Mesenchymal stem cell (in vitro differentiated cells and primary cell): ENCODE measurements at places on chromosomes 7 and 10.

DNA sequence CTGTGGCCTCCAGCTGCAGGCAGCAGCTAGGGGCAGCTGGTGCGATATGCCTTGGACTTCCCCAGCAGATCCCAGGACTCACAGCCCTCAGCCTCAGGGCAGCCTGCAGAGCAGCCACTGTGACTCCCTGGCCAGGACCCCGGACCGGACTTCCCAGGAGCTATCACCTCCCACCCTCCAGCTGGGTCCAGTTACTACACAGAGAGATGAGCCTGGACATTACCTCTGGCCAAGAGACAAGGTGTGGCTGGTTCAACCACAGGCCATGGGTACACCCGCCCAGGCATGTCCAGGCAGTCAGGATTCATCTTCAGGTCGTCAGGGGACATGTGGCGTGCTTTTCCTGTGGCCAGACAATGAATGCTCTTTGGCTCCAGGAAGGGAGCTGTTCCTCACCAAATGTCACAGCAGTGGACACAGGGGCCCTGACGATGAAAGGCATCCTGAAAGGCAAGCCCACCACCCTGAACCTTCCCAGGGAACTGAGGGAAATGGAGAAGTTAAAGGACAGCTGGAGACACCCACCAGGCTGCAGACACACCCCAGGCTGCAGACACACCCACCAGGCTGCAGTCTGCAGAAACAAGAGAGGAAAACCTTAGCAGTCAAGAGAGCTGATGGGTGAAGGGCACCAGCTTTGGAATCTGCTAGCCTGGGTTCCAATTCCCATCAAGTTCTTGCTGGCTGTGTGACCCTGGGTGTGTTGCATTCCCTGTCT is 25.8 kb upstream of the NANOS1 start:
- H3K27ac ChIP-seq: no peak overlapping the region
- no peaks in the 10 kb centered on the region for H3K36me3 ChIP-seq
- DNase-seq: no peak
- no peak overlapping the region for H3K4me3 ChIP-seq
- H3K4me1 ChIP-seq: peaks cover 5% of the 10 kb centered on the region
- peaks cover 8% of the 10 kb centered on the region for H3K27me3 ChIP-seq

- no peak for DNase-seq
- peaks cover 3% of the 10 kb centered on the region for H3K4me1 ChIP-seq
- no peak overlapping the region for H3K27ac ChIP-seq
- H3K27me3 ChIP-seq: no peaks in the 10 kb centered on the region
Measured at GRCh38 chr10:33506391-33506790, 171.9 kb upstream of the NRP1 start.

DNA sequence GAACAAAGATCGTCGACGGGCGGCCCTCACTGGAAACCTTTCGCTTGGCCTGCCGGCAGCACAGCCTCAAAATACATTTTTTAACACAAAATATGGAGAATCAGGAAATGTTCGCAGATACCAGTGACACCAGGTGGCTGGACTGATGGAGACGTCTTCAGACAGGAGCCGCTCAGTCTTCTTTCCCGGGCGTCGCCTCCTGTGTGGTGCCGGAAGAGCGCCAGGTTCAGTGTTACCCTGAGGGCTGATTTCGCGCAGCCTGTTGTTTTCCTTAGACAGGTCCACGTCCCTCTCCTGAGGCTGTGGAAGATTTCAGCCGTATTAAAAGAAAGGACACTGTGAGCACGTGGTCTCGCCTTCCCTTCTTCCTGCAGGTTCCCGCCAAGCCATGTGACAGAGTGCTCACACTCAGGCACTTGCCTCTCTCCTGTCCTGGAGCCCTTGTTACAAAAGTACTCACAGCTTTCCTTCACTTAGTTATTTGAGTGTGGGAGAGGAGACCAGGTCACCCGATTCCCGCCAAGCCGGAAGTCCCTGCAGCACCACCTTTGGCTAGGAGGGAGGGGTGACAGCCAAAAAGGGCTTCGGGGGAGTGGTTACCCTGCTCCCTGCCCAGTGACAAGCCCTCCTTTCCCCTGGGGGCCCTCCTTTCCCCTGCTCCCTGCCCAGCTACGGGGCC is 21.7 kb upstream of the PWWP2B start:
- no peak overlapping the region for H3K27ac ChIP-seq
- peak overlapping the region; percentile 17 for H3K4me3 ChIP-seq

DNA sequence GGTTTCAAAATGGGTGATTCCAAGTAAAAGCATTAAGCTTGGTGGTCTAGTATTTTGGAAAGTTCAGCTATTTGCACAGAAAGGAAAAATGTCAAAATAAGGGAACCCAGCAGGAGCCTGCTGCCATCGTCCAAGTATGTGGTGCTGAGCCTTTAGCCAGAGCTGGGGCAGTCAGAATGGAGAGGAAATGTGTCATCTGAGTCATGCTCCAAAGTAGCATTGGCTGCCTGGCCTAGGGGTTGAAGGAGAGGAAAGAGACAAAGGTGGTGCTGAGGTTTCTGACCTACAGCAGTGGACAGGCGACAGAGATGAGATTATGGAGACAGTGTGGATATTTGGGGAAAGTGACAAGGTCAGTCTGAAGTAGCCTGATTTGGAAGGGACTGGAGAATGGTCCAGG is 103.9 kb downstream of the PLCE1 start:
- no peaks in the 10 kb centered on the region for H3K36me3 ChIP-seq
- no peak overlapping the region for H3K27ac ChIP-seq
- peaks cover 7% of the 10 kb centered on the region for H3K4me1 ChIP-seq

DNA sequence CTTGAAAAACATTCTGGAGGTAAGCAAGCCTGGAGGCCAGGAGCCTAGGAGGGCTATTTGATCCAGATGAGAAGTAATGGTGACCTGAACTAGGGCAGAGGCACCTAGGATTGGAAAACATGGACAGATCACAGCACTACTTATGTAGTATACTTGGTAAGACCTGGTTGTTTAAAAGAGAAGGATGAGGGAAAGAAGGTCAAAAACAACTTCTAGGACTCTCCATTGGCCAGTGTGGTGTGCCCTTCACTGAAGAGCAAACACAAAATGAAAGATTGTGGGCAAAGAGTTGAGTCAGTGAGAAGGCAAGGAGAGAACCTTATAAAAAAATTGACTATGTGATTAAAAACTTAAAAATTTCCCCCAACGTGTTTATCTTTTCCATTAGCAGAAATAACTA is 14.3 kb downstream of the ANKRD1 start:
- H3K4me3 ChIP-seq: no peak overlapping the region
- no peak for DNase-seq
- no peaks in the 10 kb centered on the region for H3K27me3 ChIP-seq
- H3K27ac ChIP-seq: no peak overlapping the region
- H3K36me3 ChIP-seq: peaks cover 5% of the 10 kb centered on the region
- no peaks in the 10 kb centered on the region for H3K4me1 ChIP-seq

GRCh38 chr10:1229116-1229515 is 172.9 kb downstream of the WDR37 start:
- no peak for DNase-seq
- no peaks in the 10 kb centered on the region for H3K4me1 ChIP-seq
- no peaks in the 10 kb centered on the region for H3K36me3 ChIP-seq
- H3K4me3 ChIP-seq: no peak overlapping the region
- peaks cover 11% of the 10 kb centered on the region for H3K27me3 ChIP-seq

- no peak for DNase-seq
- H3K36me3 ChIP-seq: peaks cover 39% of the 10 kb centered on the region
- H3K27me3 ChIP-seq: peaks cover 93% of the 10 kb centered on the region
- H3K4me3 ChIP-seq: no peak overlapping the region
- peaks cover 22% of the 10 kb centered on the region for H3K4me1 ChIP-seq
- H3K27ac ChIP-seq: no peak overlapping the region
Measured at GRCh38 chr10:46545861-46546590, 10.4 kb downstream of the GPRIN2 start.

DNA sequence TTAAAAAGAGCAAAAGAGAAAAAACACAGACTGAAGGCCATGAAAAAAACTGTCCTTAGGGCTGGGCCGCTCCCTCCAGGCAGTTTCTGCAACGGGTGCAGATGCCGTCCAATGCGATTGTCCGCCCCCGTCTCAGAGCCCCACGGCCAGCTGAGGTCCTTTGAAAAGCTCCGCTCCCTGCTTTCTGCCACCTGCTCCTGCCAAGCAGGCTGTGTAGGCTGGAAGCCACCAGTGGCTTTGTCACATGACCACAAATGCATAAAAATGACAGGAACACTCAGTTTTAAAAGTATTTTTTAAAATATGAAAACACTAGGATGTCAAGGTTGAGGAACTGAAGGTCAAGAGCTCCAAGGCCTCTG is 71.7 kb downstream of the AMZ1 start:
- no peak overlapping the region for H3K4me3 ChIP-seq
- no peak overlapping the region for H3K27ac ChIP-seq
- H3K4me1 ChIP-seq: peaks cover 30% of the 10 kb centered on the region
- DNase-seq: no peak
- H3K27me3 ChIP-seq: no peaks in the 10 kb centered on the region

- H3K27me3 ChIP-seq: no peaks in the 10 kb centered on the region
- no peaks in the 10 kb centered on the region for H3K4me1 ChIP-seq
- no peak overlapping the region for H3K27ac ChIP-seq
Measured at GRCh38 chr10:131202990-131203389, 108.5 kb downstream of the TCERG1L start.

GRCh38 chr7:754531-755412 is 27.7 kb upstream of the PRKAR1B start:
- H3K36me3 ChIP-seq: peaks cover 65% of the 10 kb centered on the region
- no peaks in the 10 kb centered on the region for H3K27me3 ChIP-seq
- H3K4me3 ChIP-seq: no peak overlapping the region
- no peak for DNase-seq

DNA sequence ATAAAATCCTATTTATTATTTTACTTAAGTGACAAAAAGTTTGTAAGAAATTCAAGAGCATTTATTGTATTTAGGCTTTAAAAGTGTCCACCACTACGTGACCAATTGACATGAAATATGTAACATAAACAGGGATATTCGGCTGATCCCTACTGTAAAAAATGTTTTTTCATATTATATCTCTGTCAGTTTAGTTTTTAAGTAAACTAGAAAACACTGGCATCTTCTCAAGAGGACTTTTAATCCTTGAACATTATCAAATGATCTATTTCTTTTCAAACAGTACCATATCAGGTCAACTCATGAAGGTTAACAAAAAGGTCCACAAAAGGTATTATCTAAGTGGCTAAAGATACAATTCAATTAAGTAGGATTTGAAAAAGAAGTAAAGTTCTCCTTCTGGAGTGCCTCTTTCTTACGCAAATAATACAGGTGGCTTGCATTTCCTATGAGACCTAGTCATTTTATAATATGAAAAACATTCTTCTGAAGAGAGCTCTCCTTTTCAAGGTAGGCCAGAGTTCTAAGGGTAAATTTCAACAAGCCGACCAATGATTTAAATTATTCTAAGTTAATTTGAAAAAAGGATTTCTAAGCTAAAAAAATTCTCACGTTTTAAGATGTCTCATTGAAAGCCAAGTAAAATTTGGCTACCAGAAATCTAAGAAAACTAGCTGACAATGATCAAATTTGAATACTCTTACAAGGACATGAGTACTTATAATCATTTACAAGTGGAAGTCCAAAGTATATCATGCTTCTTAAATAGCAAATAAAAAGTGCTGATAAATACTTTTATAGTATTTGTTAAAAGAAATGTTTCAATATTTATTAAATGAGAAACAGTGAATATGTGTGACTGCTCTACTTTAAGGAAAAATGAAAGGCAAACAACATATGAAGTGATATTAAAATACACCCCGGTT is 133.5 kb downstream of the NRBF2 start:
- H3K4me1 ChIP-seq: peaks cover 9% of the 10 kb centered on the region
- no peaks in the 10 kb centered on the region for H3K27me3 ChIP-seq
- peak overlapping the region; percentile 87 for H3K4me3 ChIP-seq
- no peak for DNase-seq

DNA sequence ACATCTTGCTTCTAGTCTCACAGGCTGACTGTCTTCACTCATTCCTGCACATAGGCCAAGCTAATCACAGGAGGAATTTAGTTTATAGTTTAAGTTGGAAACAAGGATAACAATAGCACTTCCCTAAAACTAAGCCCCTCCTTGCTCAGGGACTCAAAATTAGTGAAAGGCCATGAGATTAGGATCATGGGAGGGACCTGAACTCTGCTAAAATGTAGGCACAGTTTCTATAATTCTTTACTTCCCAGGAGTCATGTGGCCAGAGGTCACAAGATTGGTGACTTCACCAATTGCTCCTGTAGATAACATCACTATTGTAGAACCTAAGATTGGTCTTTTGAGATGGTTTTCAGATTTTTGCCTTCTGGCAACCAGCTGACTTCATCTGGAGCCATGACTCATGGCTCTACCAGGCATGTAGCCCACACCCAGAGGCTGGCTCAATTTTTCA is 14.8 kb upstream of the UPP1 start:
- no peak overlapping the region for H3K4me3 ChIP-seq
- no peak for DNase-seq
- H3K4me1 ChIP-seq: no peaks in the 10 kb centered on the region
- no peaks in the 10 kb centered on the region for H3K36me3 ChIP-seq
- H3K27ac ChIP-seq: no peak overlapping the region

GRCh38 chr10:127157506-127158200 is 38.7 kb downstream of the INSYN2A start:
- H3K36me3 ChIP-seq: peaks cover 8% of the 10 kb centered on the region
- DNase-seq: no peak
- H3K4me1 ChIP-seq: peaks cover 3% of the 10 kb centered on the region
- H3K4me3 ChIP-seq: no peak overlapping the region
- no peaks in the 10 kb centered on the region for H3K27me3 ChIP-seq

DNA sequence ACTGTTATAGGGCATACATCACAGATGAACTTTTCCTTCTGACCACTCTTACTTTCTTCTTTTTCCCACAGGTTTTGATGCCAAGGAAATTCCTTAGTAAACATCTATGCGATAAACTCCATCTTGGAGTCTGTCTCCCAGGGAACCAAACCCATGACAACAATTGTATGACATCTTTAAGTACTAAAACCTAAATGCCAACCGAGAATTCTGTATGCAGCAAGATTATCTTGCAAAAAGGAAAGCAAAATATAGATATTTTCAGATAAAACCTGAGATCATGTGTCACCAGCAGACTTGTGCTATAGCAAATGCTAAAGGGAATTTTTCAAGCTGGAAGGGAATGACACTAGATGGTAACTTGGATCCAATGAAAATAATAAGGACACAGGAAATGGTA is 22.0 kb upstream of the BEND7 start:
- peaks cover 5% of the 10 kb centered on the region for H3K27me3 ChIP-seq
- no peaks in the 10 kb centered on the region for H3K4me1 ChIP-seq
- no peak overlapping the region for H3K4me3 ChIP-seq
- H3K36me3 ChIP-seq: no peaks in the 10 kb centered on the region
